ENCODE measurements at places on chromosomes 4 and X.

GRCh38 chr4:156754832-156755570 lies 216.6 kb downstream of the PDGFC start:
- DNase-seq, result no peak

DNA sequence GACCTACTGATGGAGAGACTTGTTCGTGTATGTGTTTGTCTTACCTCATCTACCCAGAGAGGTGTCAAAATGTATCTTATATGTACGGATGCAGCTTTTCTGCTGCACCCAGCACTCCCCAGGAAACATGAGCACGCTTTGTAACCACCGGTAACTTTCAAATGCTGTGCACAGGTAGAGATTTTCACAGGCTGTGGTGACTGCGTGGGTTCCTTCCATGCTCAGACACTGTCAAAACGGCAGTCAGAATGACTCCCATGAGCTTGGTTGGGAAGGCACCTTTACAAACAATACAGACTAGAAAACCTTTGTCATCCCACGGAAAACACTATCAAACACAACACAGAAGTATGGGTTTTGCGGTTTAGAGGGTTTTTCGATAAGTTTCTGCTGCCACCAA lies 28.2 kb downstream of the F11 start:
- no peak for DNase-seq

DNA sequence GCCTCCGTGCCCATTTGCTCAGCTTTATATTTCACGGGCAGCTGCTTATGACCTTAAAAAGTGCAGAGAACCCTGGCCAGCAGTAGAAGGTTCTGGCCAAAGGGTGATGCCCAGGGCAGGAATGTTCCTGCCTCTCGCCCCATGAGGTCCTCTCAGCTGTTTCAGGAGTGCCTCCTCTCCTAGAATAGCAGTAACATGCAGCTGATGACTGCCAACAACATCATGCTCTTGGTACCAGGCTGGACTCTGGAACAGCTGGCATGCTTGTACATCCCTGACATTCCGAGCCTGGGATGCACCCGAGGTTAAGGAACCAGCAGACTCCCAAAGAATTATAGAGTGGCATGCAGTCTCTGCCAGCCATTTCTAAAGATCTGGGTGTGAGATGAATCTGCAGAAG lies 11.7 kb upstream of the TENM3 start:
- no peak for DNase-seq

DNA sequence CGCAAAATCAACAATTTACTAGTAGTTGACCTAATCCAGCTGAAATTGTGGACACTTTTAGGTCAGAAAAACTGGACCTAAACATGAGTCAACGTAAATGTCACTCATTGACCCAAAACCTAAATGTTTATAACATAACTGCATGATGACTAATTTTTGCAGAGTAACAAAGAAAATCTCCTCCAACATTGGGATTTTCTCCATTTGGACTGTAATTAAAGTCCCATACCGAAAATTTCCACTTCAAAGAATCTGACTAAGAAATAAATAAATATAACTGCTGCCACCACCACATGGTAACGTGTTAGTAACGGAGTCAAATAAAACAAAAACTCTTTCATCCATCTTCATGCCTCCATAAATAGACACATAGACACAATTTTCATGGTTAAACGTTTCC lies 1.9 kb downstream of the ADGRA3 start:
- DNase-seq, result no peak

DNA sequence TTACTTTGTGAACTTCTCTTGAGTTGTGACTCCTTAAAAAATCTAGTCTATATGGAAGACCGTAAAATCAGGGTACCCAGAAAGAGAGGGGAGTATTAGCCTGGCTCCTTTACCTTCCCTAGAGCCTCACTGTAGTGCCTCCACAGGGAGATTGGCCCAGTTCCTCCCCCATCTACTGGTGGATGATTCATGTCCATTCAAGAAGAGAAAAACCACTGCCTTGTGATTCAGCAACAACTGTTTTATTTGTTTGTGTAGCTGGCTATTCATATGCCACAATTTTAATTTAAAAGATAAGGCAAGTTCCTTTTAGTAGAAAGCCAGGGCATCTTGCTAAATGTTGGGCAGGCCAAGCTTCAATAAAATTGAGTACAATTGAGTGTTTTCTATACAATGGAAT lies 221.8 kb upstream of the KCNIP4 start:
- no peak for DNase-seq
